ENCODE measurements at places on chromosomes 7 and 10.

- DNase-seq, result no peak
Measured at GRCh38 chr7:81692146-81692905, 77.5 kb downstream of the HGF start.

DNA sequence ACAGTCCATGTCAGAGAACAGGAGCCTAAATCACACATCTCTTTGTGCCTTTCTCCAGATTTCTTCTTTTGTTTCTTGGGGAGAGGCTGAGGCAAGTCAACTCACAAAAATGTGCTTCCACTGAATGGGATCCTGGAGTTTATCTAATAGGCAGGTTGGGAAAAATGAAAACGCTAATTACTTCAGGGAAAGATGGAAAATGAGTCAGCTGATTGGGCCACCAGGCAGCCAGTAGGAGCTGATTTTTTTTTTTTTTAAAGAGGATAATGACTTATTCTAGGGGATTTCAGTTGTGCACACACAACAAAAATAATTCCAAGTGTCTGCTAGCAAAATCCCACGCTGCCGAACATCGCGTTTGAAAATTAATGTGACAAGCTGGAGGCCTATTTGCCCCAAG, 412.8 kb upstream of the ZMIZ1 start:
- no peak for DNase-seq

DNA sequence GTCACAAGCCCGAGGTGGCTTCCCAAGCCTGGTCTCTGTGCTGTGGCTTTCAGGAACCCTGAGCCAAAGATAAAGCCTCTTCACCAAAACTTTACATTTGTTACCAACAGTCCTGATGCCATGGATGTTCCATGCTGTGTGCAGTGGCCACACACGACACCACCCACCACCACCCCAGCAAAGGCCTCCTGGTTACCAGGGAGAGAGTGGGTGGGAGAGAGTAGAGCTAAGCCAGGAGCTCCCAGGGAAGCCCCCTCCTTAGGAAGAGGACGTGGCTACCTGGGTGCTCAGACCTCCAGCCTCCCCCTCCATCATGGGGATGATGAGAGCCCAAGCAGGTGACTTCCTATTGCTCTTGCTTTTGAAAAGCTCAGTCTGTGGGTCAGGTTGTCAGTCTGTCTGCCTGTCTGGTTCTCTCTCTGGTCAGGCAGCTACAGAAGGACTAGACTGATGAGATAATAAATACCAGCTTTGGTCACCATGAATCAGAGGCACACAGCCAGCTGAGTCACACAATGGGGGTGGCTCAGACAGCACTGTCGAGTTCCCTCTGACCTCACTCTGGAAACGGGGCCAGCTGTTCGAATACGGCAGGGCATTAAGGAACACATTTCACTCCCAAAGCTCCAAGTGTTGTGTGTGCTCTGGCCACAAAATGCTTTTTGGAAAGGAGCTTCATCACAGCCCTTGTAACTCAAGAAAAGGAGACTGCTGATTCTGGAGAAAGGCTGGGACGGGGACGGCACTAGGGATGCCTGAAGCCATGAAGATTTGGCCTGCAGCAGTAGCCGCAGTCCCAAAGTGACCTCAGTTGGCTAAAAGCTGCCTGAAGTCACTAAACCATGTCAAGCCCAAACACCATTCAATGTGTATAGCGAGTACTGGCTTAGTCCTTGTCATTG, 166.0 kb downstream of the FANK1 start:
- peak; percentile 77 for DNase-seq

- no peak for DNase-seq
Measured at GRCh38 chr7:51764976-51765375, 448.4 kb upstream of the COBL start.

DNA sequence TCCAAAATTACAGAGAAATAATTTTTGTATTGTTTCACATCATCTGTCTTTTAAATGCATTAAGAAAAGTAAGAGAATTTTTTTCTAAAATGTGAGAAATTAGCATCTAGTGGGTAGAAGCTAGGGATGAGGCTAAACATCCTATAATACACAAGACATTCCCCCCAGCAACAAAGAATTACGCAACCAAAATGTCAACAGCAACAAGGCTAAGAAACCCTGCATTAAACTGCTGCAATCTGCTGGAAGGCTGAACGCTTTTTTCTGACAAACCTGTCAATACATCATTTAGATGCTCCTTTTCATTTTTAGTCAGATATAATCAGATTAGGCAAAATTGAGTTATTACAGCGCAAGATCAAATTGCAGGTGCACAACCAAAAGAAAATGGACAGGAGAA, 162.2 kb downstream of the C1GALT1 start:
- no peak for DNase-seq

DNA sequence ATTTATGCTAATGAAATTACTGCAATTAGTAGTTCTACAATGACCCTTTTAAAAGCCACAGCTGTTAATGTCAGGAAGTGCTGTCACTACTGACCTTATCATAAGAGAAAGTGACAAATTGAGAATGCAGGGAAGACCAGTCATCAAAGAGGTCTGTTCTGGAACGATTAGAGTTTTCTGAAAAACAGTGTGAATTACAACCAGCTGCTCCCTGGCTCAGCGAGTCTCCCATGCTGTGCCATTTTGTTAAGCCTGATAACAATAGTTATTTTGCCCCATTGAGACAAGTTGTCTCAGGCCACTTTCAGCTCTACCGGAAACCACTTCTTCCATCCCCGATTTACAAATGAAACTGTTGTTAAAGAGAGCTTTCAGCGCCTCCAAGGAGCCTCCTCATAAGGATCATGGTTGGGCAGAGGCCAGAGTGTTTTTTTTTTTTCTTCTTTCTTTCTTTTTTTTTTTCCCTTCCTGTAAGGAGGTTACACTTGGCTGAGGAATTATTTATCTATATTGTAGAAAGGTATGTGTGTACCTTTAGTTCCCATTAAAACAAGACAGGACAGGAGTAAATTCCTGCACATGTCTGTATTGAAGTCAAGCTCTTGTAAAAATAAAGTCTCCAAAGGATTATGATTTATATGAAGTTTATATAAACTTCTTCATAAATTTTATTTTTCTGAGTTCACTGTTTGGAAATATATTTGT, 173.6 kb downstream of the CDCA7L start:
- DNase-seq, result no peak

GRCh38 chr10:33134011-33134751, 176.2 kb upstream of the ITGB1 start:
- peak; percentile 35 for DNase-seq

DNA sequence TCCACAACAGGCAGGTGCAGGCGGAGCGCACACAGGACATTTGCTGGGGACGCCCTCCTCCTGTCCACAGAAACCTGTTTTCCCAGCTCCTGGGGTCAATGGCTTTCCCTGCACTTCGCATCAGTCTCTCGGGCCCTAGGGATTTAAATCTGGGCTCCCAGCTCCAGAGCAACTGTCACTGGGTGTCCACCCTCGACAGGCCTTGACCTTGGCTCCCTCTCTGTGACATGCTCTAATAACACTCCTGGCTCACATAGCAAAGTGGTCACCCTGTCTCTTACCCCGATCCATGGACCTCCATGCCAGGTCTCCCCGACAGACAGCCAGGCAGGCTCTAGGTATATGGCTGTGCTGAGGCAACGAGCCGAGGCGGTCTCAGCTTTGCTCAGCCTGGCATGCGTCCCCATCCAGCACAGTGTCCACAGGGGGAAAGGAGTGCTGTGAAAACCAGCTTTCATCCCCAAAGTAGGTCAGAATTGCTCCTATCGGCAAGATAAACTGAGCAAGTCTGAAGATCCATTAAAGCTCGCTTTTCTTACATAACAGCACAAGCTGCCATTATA, 195.6 kb downstream of the TNS3 start:
- DNase-seq, result no peak

- DNase-seq, result no peak
Measured at GRCh38 chr7:116859323-116859722, 3.1 kb upstream of the CAPZA2 start.

- no peak for DNase-seq
Measured at GRCh38 chr7:111011520-111011919, 79.4 kb upstream of the LRRN3 start.

- no peak for DNase-seq
Measured at GRCh38 chr7:13946181-13946580, 43.3 kb downstream of the ETV1 start.

DNA sequence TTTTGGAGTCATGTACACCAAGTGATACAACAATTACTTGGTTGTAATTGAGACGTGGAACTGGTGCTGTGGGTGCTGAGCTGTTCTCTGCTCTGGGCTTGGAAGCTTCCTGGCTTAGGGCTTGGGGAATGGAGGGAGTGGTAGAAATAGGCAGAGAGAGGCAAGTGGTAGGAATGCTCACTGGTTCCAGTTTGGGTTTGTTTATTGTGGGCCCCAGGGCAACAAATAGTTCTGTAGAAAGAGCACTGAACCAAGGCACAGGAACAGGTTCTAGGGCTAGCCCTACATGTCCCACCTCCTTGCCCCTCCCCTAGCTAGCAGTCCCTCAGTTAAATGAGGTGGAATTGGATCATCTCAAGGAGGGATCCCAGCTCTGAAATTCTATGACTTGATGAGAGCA, 166.7 kb upstream of the HPS1 start:
- no peak for DNase-seq

DNA sequence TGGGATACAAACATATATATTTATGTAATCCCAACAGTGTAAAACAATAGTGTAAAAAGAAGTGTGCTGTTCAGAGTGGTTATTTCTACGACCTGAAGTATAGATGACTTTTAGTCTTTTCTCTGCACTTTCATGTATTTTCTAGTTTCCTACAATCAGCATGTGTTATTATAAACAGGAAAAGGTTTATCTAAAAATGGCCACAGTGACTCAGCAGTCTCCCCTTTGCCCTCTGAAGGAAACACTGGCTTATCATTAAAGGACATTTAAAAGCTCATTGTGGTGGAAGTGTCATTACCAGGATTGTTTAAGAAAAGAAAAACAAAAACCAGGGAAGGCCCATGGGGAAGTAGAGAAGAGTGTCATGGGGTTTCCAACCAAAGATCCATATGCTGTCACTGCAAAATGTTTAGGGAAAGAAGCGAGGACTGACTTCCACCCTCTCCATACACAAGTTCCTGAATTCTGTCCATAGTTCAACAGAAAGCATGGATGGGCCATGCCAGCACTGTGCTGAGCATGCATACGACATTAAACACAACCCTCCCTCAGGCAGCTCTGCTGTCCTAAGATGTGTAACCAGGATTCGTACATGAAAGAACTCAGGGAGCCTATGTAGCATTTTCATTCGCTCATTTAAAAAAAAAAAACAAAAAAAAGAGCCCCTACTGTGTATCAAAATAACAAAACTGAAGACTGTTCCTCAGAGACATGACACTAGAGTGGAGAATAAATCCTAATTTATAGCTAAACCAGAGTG, 10.2 kb downstream of the CYREN start:
- DNase-seq, result no peak

- no peak for DNase-seq
Measured at GRCh38 chr10:84563355-84563754, 235.0 kb downstream of the CCSER2 start.

DNA sequence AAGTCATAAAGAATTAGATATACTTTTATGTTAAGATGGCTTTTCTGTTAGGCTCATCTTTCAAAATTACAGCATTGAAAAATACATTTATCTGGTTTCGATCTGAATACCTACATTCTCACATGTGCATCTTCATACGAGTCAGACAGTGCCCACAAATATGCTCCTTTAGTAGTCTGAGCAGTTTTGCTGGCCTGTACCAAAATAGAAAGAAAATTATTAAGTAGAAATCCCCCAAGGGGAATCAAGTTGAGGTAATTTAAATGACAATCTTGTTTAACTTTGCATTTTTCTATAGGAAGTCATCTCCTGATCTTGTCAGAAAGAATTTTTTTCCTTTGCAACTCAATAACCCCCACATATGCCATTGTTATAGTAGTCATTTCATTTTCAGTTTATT, 287.4 kb upstream of the SEMA3D start:
- DNase-seq, result no peak

- DNase-seq, result no peak
Measured at GRCh38 chr7:157818701-157819454, 482.1 kb downstream of the DNAJB6 start.

DNA sequence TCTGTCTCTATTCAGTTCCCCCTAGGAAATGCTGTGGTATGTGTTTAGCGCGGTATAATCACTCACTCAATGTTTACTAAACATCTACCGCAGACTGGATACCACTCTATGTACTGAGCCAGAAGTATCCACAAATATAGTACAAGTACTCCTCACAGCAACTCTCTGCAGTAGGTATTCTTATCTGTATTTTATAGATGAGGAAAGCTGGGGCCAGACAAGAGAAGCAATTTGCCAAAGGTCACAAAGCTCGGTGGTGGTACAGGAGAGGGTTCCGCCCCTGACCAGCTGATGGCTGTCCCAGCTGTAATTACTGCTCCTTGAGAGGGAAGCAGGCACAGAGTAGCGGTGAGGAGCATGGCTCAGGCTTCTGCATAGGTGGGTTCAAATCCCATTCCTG, 184.1 kb downstream of the DOCK4 start:
- DNase-seq, result no peak

DNA sequence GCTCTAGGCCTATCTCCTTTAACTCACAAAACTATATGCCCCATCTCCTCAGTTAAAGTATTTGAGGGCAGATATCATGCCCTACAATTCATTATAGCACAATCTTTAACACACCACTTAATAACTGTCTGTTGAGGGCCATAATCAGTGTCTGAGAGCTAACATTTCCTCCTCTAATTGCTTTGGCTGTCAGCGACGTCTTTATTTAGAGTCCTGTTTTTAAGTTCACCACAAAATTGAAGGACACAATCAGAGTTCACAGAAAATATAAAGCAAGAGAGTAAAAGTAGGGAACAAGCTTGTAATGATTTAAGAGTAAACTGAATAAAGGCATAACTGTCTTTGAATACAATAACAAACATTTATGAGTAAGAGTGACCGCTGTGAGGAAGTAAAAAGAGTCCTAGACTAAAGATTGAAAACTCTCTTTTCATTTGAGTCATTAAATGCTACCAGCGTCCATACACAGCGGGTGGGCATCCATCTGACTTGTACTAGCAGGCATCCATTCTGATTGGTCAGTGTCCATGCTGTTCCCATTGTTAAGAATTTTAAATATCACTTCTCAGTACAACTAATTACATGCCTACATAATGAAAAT, 38.4 kb upstream of the ABCB4 start:
- DNase-seq, result no peak

- DNase-seq, result no peak
Measured at GRCh38 chr7:19463581-19463980, 245.3 kb downstream of the POLR1F start.

DNA sequence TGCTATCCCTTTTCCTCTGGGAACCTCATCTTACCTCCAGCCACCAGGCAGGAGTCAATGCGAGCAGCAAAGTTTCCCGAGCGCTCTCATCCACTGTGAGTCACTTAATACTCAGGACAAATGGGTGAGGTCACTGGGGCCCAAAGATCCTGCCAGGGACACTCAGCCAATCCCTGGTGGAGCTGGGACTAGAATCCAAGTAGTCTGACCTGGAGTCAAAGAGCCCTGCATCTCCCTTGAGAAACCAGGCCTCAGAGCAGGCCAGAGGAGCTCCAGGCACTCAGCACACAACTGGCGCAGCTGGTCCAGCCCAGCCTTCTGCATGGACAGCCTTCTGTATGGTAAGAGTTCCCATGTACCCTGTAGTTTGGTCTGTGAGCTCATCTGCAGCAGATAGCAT, 142.3 kb downstream of the MAPK8 start:
- DNase-seq, result no peak
